ENCODE measurements at places on chromosomes 2 and 18.
A peak's percentile ranks its signal among the peaks of the same experiment; 100 is the strongest.

- DNase-seq = no peak
These were observed 125.3 kb upstream of the ZEB2 start for GRCh38 chr2:144645083-144645778.

DNA sequence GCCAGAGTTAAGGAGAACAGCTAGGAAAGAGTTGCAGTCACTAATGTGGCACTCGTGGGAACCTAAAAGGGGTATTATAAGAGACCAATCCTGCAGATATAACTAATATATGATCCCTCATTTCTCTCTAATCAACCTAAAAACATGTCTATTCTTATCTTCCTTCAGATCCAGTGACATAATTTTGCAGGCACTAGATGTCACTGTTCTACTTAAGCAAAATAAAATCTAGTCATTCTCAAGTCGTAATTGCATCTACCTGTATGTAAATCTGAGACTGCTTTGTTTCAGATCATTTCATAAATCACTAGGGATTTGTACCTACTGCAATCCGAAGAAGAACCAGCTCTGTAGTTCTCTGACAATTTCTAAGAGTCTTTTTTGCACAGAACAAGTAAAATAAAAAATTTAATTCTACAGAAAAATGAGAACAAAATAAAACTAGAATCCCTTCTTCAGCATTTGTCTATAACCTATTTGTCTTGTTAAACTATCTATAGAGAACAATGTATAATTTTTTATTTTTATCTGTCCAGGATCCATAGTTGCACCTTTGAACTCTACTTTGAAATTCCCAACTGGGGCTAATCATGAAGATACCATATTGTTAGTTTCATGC lies 56.5 kb upstream of the ERBB4 start:
- no peak for DNase-seq

DNA sequence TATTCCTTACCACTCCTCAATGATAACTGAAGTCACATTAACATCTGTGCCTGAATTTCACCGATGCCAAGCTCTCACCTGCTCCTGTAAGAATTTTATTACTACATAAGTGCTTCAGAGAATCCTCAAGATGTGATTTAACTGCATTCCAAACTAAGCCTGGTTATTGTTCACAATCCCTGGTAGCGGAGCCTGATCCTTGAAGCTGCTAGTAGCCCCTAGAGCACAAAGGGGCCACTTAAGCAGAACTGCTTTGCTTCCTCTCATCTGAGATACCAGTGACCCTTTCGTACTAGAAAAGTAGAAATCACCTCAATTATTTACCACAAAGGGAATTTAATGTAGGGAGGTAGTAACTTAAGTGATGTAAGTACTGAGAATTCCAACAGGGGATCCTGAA lies 529.6 kb downstream of the CPS1 start:
- DNase-seq = no peak

GRCh38 chr2:45778720-45779171 lies 127.3 kb downstream of the PRKCE start:
- DNase-seq = peak; percentile 71

- DNase-seq = no peak
These were observed 35.6 kb upstream of the NRP2 start for GRCh38 chr2:205646680-205647079.
